ENCODE measurements at places on chromosomes 1 and 21.

GRCh38 chr21:42925114-42925926 lies at the start of gene ERVH48-1:
Gene ERVH48-1 (minus strand): TSS chr21:42925630. CDS start chr21:42919006, 6,624 bp downstream.
- no peak for DNase-seq

DNA sequence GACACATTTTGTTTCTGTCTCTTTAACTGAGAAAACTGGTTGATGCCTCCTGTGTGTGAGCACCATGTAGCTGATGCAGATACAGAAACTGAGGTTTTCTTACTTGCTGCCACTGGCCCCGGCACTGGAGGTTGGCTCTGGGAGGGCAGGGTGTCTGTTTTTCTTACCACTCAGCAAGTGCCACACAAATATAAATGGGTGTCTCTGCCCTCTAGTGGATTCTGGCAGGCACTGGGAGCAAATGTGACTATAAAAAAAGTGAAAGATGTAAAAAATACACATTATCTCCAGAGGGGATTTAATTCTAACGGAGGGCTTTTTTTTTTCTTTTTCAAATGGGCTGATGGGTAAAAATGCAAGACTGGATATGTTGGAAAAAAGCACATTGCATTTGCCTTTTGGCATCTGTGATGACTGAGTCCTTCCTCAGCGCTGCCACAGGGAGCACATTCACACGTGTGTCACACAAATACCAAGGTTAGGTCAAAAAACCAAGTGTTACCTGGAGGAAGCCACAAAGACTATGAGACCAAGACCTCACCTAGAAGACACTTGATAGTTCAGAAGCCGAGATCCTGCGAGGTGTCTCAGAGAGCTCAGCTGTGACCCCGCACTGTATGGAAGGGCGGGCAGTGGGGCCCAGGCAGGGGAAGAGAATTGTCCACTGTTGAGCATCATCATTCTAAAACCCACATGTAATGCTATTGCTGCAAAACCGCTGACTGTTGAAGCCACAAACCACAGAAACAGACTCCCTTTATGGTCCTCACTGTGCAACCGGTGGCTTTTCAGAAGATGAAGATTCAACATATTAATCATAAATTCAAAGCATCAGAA lies 18.9 kb downstream of the PGBD2 start:
- DNase-seq, result peak; percentile 71

GRCh38 chr1:38059635-38060250 lies 13.2 kb upstream of the POU3F1 start:
- DNase-seq, result no peak

- no peak for DNase-seq
Measured at GRCh38 chr1:10767282-10767681, 29.2 kb downstream of the CASZ1 start.

DNA sequence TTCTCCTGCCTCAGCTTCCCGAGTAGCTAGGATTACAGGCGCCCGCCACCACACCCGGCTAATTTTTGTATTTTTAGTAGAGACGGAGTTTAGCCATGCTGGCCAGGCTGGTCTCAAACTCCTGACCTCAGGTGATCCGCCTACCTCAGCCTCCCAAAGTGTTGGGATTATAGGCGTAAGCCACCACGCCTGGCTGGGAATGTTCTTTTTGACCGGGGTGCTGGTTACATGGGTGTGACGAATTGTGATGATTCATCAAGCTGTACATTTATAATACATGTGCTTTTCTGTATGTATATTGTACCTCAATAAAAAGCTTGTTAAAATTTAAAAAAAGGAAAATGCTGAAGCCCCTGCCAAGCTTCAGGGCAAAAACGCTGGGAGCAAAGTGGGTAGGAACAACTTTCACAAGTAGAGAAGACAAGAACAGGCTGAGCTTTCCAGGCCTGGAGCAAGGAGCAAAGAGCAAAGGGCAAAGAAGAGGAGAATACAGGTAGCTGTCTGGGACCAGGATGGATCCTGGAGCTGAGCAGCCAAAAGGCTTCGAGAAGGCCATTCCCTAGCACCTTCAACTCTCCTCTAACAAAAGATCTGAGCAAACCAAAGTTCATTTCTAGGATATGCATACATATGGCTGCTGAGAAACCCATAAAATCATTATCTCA lies 20.5 kb upstream of the YRDC start:
- DNase-seq, result no peak

- no peak for DNase-seq
Measured at GRCh38 chr21:45152265-45152746, 77.9 kb downstream of the ADARB1 start.

DNA sequence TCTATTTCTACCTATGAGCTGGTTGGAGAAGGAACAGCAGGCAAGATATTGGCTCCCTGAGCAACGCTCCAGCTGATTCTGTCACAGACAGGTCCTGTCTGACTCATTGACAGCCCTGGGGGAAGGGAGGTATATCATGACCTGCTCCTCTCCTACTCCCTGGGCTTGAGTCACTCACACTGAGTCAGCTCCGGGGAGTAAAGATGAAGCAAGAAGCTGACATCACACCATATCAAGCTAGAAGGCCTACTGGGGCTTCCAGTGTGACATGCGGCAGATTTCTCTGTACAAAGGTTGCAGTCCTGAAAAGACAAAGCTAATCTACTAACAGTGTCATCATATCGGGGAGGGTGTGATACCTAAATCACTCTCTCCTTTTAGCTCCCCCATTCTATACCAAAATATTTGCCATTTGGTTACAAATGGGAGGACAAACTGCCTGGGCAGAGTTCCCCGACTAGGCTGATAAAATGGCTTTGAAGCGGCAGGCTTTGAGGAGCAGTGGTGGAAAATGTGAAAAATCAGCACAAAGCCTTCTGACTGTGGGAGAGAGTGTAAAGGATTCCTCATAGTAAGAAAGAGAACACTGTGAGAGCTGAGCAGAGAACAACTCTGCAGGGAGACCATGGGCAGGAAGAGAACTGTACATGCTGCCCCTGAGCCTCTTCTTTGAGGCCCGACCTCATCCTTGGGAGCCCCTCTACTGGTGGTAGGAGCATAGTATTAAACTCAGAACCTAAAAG lies 15.5 kb downstream of the PI4KB start:
- DNase-seq, result peak; percentile 99

Measured in foreskin fibroblast (primary cell).